ENCODE measurements at places on chromosomes 7 and 10.
A peak's percentile ranks its signal among the peaks of the same experiment; 100 is the strongest.

- DNase-seq: no peak
Observed at GRCh38 chr7:103797647-103798307, 191.7 kb downstream of the RELN start.

DNA sequence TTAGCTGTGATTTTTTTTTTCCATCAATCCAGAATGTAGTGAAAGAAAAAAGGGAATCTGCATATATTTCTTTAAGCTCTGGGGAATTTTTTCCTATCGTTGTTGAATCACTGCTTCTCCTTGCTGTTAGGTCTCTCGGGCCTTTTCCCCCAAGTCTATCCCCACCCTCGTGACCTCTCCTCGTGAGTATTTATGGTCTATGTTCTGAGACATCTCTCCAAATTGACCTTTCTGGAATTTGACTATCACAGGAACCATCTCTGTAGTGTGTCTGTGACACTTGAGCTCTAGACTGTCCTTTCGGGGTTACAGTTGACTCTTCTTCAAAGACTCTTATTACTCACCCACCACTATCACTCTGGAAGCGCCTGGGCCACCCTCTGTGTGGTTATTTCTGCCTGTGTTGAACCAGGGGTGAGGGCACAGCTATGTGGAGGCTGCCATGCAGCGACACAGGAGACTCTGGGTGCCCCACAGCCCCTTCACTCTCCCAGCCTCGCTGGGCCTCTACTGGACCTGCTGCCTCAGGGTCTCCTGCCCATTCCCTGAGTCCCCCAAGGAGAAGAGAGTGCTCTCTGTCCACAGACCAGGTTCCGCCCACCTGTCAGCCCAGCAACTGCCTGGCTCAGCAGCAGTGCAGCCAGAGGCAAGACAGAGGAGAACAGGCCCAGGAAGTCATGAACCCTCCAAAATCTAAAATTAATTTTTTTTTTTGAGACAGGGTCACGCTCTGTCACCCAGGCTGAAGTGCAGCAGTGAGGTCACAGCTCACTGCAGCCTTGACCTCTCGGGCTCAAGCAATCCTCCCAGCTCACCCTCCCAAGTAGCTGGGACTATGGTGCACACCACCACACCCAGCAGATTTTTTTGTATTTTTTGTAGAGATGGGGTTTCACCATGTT, 45.7 kb upstream of the PTPRN2 start:
- DNase-seq: no peak

DNA sequence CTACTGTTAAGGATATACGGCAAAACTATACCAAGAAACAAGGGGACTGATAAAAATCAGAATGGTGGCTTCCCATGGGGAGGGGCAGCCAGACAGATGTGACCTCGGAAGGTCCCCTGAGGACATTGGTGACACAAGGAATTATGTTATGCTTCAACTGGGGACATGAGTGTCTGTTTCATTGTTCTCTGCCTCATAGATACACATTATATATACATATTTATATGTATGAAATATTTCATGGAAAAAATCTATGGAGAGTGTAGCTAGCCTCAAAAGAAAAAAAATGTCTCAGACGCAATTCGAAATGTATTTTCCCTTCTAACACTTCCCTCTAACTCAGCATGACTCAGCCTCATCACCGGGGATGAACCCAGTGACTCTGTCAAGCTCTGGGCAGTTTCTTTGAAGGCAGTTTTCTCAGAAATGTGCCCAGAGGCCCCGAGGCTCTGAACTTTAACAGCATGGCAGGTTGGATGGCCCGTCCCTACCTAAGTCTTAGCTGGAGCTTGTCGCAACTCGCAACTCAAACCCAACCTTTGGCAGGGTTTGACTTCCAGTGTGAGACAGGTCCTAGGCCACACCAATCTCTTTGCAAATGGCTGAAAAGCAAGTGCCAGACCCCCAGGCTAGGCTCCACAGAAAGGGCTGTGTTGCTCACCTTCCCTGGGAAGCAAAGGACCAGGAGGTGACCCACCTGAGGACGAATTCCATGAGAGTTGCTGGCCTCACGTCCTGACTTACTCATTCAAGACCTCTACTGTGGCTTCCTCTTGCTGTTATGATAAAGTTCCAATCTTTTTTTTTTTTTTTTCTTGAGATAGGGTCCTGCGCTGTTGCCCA, 86.9 kb downstream of the CARD11 start:
- DNase-seq: peak; percentile 50

GRCh38 chr10:78222096-78222790, 188.6 kb downstream of the RPS24 start:
- no peak for DNase-seq

- no peak for DNase-seq
Observed at GRCh38 chr10:65751218-65751617, 1174.6 kb upstream of the LRRTM3 start.

GRCh38 chr7:47221826-47222225, 360.1 kb downstream of the TNS3 start:
- DNase-seq: no peak

DNA sequence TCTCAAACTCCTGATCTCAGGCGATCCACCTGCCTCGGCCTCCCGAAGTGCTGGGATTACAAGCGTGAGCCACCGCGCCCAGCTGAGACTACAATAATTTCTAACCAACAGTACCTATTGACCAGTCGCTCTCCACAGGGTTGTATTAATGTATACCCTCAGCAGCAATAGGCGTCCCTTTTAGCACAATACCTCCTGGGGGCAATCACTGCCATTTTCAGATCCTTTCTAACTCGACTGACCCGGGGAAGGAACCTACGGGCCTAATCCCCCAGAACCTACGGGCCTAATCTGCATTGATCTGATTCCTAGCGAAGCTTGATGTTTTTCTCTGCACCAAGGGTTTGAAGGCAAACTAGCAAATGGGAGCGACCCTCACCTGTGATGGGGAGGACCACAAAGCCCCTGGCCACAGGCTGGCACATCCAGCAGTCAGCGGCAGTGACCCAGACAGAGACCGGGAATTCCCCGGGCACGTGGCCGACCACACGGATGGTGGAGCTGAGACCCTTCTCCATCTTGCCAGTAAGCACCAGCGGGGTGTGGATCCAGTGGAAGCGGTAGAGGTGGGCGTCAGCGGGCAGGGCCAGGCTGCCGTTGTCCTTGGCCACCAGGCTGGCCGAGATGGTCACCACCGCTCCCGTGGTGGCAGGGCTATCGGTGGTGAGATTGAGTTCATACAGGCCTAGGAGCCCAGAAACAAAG, 6.9 kb downstream of the TMEM130 start:
- DNase-seq: no peak

DNA sequence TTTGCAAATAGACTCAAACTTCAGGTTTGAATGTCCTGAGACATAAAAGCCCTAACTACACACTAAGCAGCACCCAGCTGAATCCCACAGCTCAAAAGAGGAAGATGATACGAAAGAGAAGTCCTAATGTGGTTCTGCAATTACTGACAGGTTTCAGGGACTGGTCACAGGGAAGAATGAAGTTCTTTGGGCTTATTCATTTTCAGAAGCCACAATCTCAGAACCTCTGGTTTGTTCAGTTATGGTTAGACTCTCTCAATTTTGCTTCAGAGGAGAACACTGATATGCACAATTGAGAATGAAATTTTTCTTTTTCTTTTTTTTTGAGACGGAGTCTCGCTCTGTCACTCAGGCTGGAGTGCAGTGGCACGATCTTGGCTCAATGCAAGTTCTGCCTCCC, 94.6 kb upstream of the FAM180A start:
- DNase-seq: no peak
